ENCODE measurements at places on chromosomes 11 and 22.
A peak's percentile ranks its signal among the peaks of the same experiment; 100 is the strongest.

DNA sequence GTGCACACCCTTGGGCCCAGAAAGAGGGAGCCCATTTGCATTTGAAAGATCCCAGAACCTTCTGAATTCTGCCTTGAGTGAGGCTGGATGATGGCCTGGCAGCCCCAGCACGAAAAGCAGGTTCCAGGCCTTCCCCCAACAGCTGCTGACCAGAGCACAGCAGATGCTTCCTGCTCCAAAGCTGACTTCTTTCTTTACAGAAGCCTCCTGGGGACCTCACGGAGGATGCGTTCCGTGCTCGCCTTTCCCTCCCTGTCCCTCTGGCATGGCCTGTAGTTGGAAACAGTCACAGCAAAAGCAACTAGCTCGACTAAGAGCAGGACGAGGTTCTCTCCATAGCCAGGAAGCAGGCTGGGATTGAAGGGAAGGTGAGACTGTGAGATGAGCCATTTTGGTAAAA, 107.7 kb upstream of the B3GAT1 start:
- no peak for DNase-seq

DNA sequence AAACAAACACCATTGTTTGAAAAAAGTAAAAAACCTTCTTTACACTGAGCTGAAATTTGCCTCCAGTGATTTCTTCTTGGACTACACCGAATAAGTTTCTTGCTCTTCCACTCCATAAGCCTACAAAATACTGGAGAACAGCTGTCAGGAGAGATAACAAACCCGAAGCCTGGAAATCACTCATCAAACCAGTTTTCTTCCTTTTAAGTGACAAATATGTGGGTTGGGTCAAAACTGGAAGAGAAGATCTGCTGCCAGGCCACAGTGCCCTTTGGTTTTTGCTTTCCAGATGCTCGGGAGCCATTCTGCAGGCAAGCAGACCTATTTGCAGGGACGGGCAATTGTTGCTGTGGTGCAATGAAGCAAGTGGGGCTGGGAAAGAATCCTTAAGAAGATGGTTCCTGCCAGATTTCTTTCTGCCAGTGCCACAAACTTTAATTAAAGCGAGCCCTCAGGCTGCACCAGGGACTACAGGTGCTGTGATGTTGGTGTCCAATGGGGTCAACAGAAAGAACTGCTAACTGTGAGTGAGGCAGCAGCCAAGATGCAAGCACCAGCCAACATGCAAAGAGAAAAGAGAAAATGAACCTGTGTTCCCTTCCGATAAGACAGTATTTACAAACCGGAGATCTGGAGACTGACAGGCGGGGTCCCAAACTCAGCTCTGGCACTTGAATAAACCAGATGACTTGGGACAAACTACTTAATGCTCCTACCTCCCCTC, 44.8 kb upstream of the SMCO4 start:
- no peak for DNase-seq

DNA sequence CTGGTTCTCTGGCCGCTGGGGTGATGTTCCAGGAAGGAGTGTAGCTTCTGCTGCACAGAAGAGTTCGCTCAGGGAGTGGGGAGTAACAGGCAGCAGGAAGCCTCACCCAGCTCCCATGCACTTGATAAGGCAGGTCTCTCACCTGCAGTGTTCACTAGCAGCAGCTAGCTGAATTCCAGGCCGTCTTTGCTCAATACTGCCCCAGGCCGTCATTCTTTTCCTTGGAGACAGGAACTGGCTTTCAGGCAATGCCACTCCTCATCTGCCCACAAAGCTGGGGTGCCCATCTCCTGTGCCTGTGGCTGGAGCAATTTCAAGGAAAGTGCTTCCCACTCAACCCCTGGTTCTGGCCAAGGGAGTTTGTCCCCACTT, 66.1 kb downstream of the ARHGAP42 start:
- no peak for DNase-seq

- no peak for DNase-seq
Observed at GRCh38 chr11:44870181-44870580, 80.5 kb downstream of the TP53I11 start.

GRCh38 chr11:76802621-76803020, 19.5 kb downstream of the TSKU start:
- DNase-seq = no peak

DNA sequence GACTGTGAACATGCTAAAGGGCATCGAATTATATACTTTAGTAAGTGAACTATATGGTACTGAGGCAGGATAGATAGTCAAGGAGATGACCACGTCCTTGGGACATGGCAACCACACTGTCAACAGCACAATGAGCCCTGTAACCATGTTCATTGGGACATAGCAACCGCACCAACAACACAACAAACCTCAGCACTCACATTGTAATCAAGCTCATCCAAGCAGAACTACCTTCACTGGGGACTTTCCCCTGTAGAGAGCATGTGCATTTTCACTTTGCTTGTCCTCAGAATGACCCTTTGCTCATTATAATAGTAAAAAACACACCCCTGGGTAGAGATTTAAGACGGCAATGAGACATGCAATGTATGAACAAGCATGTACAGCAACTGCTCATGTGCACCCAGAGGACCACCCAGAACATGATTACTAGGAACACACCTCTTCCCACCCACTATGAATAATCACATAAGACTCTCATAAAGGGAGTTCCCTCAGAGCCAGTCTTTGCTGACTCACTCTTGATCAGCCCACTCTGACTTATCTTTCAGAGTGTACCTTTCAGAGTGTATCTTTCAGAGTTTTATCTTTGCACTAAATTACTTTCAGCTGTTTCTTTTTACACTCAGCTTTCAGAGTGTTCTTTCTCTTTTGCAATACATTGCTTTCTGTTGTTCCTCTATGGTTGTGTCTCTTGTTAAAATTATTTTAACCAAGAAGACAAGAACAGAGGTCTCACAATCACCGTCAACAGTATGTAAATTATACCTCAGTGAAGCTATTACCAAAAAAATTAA, 4.1 kb upstream of the PLAAT2 start:
- DNase-seq = peak; percentile 64

DNA sequence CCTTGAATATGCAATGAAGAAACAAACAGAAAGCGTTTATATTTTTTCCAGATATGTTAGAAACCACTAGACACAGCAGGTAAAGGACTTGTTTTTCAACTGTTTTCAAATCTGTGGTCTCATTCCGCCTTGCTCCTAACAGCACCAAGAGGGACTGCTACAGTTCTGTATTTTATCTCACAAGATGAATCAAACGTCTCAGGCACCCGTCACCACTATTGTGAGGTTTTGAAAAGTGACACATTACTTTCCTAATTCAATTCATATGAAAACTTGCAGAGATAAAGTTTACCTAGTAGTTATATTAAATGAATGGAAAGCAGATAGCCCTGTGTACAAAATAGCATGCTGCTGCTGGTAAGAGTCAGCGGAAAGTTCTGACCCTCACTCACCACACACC, 386.3 kb downstream of the ETS1 start:
- DNase-seq = no peak

DNA sequence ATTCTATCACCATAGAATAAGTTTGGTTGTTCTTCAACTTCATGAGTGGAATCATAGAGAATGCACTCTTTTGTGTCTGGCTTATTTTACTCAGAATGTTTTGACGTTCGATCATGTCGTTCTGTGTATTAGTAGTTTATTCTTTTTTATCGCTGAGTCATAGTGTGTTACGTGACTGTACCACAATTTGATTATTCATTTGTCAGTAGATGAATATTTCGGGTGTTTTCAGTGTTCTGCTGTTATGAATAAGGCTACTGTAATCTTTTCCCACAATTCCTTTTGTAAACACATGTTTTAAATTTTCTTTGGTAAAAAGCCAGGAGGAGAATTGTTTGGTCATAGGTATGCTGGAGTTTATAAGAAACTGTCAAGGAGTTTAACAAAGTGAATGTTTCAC, 279.9 kb upstream of the B3GAT1 start:
- peak; percentile 10 for DNase-seq

DNA sequence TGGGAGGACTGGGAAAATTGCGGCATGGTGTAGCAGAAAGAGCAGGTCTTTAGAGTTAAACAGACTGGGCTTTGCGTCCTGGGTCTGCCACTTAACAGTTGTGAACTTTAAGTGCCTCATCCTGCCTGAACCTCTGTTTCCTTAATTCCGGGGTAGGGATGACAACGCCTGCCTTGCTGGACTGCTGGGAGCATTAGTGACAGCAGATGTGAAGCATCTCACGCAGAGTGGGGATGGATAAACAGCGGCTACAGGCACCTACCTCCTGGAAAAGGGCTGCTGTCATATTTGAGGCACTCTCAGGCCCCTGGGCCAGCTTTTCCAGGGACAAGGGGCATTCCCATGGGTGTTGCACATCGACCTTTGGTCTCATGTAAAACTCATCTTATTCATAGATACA, 572.2 kb downstream of the TBC1D22A start:
- no peak for DNase-seq

Data from fibroblast of skin of left biceps (primary cell).